ENCODE measurements at places on chromosomes 5 and 9.
A peak's percentile ranks its signal among the peaks of the same experiment; 100 is the strongest.

- no peak for DNase-seq
Measured at GRCh38 chr5:105931881-105932421, 1738.8 kb downstream of the EFNA5 start.

DNA sequence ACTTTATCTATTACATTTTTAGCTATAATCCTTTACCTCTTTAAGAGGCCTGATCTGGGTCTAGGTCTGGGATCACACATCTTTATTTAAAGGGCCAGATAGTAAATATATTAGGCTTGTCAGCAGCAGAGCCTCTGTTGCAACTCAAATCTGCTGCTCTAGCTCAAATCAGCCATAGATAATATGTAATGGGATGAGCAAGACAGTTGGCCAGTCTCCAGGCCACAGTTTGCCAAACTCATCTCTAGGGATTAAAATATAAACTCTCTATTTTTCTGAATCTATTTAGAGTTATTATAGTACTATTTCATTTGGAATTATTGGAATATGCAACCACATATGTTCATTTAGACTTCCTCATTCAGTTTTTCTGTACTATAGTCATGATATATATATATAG is 115.9 kb upstream of the MINAR2 start:
- DNase-seq: no peak

GRCh38 chr9:113790093-113790492 is 86.0 kb upstream of the ZNF618 start:
- DNase-seq: no peak

DNA sequence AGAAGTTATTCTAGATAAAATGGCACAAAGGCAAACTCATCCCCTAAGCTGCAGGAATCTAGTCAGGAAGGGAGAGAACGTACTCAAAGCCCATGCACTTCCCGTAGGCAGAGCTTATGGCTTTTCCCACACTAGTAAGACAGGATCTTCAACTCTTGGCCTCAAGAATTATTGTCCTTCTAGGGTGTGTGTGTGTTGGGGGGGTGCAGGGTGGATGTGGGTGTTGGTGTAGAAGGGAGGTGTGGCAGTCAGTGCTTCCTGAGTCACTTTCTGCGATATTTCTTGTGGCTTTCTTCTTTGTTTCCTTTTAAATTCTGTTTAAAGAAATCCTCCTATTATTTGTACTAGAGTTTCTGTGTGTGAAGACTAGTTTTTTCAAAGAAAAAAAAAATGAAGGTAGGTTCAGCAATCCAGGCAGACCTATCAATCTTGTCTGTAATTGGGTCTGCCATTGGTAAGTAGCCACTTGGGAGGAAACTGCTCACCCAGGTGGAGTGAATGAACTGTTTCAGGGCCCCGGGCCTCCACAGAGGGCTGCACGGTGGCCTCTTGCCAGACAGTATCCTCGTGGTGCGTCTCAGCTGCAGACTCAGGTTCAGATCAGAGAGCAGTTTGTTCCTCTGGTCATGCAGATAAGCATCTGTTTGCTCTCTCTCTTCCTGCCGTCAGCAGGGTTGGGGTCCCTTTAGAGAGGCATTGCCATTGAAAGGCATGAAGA is 131.9 kb downstream of the NPR3 start:
- DNase-seq: no peak

DNA sequence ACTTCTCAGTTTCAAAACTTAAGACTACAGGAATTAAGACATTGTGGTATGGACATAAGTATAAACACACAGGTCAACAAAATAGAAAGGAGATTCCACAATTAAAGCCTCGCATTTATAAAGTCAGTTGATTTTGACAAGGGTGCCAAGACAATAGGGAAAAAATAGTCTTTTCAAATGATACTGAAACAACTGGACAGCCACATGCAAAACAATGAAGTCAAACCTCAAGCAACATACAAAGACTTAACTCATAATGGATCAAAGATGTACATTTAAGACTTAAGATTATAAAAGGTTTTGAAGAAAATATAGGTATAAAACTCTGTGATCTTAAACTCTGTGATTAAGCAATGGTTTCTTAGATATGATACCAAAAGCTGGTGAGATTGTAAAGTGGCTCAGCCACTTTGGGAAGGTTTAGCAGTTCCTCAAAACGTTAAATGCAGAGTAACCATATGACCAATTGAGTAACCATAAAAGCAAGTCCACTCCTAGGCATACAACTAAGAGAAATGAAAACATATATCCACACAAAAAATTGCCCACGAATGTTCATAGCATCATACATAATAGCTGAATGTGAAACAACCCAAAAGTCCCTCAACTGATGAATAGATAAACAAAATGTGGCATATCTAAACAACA is 22.0 kb downstream of the HINT1 start:
- no peak for DNase-seq

DNA sequence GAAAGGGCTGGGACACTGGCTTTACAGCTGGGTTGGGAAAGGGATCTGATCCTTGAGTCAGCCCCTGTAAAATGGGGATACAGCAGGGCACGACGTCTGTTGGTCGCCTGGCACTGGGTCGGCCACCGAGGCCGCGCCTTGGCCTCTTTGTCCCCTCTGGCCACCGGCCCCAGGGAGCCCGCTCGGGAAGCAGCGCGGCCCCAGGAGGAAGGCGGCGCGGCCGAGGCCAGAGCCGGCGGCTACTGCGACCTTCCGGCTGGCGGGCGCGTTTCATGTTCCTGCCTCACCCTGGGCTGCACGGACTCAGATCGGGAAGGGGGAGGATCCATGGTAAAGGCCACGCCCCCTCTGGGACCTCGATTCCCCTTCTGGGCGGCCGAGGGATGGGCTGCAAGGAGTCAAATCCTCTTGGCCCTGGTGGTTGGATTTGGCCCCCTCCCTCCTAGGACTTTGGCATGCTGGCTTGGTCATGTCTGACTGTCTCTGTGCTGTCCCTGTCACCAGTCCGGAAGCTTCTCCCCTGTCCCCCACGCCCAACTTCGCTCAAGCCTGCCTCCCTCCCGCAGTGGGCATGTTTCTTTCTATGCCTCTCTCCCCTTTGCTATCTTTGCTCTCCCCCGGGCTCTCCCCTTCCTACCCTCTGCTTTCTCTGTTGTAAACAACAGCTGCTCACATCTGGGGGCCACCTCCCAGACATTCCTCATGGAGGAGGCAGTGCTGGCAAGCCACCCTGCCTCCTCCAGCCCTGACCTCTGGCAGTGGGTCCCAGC is 25.8 kb downstream of the FPGS start:
- DNase-seq: no peak

DNA sequence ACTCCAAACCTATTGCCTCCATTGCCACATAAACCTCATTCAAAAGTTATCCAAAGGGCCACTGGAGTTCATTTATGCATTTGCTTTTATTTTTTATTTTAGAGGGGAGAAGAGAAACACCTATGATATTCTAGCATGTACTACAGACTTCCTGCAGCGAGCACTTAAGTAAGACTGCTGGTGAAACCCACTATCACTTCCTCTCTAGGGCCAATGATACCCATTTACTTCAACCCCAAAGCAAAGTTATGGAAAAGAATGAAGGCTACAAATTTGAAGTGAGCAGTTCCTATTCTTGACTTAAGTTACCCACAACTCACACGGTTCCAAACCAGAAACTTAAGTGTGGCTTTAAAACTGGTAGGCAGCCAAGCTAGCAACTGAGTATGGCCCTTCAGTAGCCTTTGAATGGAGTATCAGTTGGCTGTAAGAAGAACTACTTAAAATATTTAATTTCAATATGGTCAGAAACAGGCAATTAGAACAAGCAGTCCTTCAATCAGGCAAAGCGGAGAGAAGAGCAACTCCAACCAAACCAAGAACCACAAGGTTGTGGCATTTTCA is 94.1 kb downstream of the GPR21 start:
- DNase-seq: no peak

- no peak for DNase-seq
Measured at GRCh38 chr5:135396459-135397055, 2.5 kb downstream of the MACROH2A1 start.

DNA sequence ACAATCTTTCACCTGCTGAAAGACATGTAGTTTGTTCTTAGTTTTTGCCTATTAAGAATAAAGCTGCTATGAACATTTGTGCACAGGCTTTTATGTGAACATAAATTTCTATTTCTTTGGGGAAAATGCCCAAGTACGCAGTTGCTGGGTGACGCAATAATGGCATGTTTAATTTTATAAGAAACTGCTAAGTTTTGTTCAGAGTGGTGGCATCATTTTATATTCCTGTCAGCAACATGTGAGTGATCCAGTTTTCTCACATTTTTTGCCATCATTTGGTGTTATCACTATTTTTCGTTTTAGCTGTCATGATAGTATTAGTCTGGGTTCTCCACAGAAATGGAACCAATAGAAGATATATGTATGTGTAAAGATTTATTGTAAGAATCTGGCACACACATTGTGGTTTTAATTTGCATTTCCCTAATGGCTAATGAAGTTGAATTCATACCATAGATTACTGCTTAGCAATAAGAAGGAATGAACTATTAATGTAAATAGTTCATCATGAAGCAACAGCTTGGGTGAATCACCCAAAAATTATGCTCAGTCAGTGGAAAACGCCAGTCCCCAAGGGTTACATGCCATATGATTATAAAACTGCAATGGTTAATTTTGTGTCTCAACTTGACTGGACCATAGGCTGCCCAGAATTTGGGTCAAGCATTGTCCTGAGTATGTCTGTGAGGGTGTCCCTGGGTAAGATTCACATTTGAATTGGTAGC is 358.6 kb downstream of the MSX2 start:
- DNase-seq: no peak

DNA sequence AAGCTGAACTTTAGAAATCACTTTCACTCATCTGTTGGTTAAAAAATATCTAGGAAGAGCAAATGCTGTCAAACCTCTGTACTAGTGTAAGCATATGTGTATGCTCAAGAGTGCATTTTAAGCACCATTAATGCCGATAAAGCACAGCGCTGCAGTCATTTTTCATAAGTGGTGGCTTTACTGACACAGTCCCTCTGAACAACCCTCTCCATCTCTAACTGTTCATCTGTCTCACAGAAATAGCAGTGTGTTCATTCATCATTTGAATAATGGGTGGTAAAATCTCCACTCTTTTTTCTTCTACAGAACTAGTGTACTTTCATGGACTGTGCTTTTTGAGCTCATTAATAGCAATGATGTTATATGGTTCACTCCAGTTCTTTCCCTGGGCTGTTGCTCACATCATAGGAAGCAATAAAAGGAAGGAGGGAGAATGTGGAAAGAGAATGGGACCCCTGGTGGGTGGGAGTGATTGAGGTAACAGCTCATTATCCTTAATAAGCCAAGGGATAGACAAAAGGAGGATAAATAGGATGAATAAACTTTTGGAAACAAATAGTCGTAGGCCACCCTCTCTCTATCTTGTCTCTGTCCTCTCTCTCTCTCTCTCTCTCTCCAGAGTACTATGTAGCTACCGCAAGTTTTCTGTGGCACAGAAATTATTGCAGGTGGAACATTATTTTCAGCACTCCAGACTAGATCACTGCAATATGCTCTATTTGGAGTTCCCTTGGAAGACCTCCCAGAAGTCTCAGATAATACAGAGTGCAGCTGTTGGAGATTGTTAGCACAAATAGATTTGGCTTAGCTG is 117.9 kb upstream of the PRDM9 start:
- no peak for DNase-seq

- no peak for DNase-seq
Measured at GRCh38 chr5:18395126-18396110, 761.2 kb downstream of the TAF11L14 start.

DNA sequence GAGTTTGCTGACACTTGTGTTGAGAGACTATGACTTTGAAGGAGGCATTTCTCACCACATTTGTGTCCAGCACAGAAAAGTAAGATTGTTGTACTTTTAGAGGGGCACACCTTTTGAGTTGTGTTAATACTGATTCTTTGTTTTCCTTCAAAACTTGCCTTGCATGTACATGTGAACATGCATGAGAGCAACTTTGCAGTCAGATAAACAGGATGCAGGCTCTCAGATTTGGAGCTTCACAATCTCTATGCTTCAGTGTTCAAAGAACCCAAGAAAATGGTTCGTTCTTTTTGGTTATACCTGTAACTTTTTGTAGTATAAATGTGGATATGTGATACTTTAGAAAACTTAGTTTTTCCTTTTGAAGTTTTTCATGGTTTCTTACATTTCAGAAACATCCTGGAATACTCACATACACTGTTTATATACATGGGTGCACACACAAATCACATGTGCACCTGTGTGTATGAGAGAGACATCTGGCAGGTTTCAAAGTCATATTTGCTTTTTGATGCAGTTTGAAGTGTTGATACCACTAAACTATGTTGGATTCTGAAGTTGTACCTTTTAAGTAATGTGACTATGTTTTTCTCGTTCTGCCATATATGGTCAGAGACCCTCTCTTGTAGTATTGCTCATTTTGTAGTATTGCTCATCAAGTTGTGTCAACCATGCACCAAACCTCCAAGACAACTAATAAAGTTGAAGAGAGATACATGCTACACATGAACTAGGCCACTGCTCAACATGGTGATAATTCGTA is 190.7 kb downstream of the CD180 start:
- no peak for DNase-seq

GRCh38 chr5:79488775-79489174 is 25.2 kb downstream of the HOMER1 start:
- DNase-seq: no peak

DNA sequence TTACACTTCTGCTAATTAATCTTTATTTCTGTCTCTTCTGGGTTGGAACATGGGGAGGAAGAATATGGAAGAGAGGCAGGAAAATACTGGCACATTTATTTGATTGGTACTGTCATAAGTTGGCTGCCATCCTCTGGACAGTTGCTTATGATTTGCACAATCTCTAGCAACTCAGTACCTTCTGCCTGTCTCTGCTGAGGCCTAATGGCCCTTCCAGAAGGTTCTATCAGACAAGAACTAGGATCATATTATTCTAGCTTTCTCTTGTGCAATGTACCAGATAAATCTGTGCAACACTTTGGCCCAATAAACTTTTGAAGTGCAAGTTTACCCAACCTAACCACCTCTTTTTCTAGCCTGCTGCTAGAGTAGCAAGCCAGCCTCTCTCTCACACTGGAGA is 335.0 kb downstream of the ARRDC3 start:
- DNase-seq: no peak

DNA sequence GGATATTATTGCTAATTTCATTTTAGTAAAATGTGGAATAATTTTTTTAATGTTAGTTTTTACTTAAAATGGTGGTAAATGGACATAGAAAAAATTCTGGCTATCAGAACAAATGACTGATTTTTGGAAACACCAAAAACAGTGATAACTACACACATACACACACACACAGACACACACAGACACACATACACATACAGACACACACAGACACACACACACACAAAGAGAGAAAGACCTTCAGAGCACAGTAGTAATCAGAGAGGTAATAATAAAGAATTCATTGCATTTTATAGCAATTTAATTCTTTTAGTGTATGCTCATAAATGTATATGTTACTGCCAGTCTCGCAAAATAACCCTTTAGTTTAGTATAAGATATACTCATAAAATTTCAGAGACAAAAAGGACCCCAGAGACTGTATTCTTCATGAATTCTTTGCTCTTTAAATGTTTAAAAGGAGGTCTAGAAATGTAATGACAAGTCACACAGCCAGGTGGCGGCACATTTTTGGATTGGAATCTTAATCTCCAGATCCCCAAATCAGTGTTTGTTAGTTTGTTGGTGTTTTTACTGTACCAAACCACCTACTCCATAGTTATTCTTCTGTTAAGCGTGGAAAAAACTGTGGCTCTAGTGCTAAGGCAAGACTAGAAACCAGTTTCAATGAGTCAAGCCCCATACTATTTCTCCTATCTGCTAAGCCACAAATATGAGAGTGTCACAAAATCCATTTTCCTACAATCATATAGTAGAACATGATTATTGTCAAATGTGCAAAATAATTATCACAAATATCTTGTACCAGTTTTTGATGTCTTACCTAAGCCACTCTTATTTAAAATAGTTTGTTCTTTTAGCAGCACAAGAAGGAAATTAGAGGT is 109.9 kb downstream of the EDIL3 start:
- peak; percentile 19 for DNase-seq

- DNase-seq: no peak
Measured at GRCh38 chr9:136922540-136922939, 22.0 kb downstream of the FBXW5 start.
